ENCODE measurements at places on chromosomes 1 and 21.

DNA sequence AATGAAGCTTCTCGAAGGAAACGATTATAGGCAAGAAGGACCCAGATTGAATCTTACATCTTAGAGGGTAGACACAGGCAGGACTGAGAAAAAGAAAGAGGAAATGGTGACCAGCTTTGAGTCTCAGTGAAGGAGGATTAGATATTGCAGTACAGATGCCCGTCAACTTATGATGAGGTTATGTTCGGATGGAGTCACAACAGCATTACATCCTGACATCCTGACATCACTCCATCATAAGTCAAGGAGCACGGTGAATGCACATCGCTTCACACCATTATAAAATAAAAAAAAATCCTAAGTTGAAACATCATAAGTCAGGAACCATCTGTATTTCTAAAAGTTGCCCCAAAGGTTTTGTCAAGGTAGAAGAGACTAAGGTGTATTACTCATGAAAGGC, 312.3 kb upstream of the PLXNA2 start:
- no peak for DNase-seq

- DNase-seq = no peak
These were observed 155.4 kb downstream of the PGBD5 start for GRCh38 chr1:230270559-230271281.

DNA sequence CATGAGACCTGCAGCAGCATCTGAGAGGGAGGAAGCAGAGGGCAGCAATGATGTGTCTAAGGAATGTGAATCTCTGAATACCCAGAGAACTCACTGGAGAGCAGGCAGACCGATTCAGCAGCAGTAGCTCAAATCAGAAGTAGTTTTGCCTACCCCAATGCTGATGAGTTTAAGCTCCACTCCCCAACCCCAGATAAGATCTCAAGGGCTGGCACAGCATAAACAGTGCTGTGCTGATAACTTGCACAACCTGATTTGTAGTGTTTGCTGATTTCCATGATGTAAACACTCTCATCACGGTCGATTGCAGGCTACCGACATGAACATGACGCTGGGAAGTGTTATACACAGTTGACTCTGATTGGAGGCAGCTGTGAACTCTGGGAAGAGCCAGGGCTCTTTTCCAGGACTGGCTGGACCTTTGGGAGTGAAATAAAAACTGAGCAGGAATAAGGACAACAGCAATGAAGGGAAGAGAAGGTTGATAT, 11.2 kb upstream of the HMGCS2 start:
- no peak for DNase-seq

DNA sequence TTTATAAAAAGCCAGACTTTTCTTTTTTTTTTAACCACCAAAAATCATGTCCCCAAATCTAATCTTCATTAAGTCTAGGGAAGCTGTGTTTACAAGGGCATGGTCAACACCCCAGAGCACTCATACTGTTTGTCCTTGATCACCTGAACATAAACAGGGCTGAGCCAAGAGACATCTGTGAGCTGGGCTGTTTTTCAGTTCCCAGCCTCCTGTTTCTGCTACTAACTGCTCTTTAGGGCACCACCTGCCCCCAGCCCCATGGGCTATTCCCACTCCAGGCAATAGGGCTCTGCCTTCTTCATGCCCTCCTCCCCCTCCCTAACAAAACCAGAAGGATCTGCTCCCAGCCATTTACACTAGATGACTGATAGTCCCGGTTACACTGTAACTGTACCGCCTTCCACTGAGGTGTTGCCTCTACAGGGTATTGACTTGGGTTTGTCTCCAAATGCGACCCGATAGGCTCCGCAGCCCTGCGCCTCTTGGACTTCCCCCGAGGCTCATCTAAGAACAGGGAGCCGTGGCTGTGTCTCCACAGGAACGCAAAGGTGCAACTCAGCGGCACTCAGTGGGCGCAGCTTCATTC, 11.7 kb upstream of the SLC26A9 start:
- no peak for DNase-seq

GRCh38 chr1:211531194-211532087, 39.5 kb upstream of the RD3 start:
- no peak for DNase-seq

DNA sequence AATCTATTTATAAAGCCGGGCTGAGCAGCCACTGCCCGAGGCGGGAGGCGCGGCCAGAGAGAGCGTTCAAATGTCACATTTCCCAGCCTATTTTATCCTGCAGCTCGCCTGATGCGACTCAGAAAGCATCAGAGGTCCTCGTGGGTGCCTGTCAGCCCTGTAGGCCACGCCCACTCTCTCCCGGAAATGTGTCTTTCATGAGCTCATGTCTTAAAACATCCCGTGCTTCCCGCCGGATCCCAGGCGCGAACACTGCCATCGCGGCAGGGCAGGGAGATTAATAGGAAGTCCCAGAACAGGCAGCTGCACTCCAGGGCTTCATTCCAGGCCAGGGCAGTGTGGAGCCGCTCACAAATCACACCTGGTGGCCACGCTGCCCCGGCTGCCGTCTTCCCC, 117.5 kb downstream of the PRDM16 start:
- no peak for DNase-seq

- no peak for DNase-seq
These were observed 5.0 kb downstream of the SLC37A1 start for GRCh38 chr21:42518626-42519025.

Measured in activated CD4-positive, alpha-beta T cell treated with anti-CD3 and anti-CD28 coated beads for 1 hour (primary cell).